ENCODE measurements at places on chromosomes 6 and 20.

DNA sequence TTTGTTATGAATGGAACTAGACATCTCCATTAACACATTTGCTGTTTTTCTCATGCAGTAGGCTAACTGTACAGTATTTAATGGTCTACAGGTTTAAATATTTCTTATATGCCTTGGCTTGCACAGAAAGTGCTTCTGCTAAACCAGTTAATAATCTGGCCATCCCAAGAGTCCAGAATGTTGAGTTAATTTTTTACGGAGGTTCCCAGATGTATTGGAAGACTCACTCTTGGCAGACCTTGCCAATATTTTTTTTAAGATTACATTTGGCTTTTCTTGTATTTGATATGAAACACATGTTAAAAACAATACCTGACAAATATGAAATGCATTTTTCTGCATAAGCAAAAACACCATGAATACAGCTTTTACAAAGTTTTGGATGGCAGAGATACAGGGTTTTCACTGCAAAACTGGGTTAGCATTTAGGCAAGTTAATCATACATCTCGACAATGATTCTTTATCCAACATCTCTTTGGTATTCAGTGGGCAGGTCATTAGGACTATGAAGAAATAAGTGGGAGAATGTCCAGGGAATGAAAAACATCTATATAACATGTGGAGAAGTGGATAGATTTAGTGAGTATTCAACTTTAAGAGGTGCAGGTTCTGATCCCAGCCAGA, 94.0 kb downstream of the SGK1 start:
- DNase-seq = no peak

DNA sequence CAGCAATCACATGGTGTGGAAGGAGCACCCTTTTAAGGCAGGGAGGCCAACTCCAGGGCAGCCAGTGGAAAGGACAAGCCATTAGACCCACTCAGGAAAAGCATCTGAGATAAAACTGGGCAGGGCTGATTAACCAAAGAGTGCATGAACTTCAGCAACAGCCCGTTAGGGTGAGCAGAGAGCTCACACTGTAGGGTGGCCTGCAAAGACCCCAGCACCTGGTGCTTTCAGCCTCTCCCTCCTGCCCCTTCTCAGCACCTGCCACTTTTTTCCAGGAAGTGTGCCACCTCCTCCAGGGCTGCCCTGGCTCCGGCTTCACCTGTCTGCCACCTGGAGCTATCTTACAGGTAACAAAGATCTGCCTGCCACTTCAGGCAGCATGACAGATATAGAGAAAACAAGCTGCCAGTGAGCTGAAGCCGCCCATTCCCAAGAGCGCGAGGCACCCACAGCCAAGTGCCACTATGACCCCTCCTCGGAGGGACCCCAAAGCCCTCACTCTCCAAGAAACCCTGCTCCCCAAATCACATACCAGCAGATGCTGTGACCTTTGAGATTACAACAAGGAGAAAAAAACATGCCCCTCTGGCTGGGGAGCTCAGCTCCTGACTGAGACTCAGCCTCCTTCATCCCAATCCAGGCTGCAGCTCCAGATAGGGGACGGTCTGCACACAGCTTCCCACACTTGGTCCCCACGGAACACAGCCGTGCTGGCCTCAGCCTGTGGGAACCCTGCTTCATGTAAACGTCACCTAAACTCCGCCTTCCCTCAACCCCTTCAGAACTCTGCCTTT, 71.2 kb downstream of the ABHD12 start:
- no peak for DNase-seq

DNA sequence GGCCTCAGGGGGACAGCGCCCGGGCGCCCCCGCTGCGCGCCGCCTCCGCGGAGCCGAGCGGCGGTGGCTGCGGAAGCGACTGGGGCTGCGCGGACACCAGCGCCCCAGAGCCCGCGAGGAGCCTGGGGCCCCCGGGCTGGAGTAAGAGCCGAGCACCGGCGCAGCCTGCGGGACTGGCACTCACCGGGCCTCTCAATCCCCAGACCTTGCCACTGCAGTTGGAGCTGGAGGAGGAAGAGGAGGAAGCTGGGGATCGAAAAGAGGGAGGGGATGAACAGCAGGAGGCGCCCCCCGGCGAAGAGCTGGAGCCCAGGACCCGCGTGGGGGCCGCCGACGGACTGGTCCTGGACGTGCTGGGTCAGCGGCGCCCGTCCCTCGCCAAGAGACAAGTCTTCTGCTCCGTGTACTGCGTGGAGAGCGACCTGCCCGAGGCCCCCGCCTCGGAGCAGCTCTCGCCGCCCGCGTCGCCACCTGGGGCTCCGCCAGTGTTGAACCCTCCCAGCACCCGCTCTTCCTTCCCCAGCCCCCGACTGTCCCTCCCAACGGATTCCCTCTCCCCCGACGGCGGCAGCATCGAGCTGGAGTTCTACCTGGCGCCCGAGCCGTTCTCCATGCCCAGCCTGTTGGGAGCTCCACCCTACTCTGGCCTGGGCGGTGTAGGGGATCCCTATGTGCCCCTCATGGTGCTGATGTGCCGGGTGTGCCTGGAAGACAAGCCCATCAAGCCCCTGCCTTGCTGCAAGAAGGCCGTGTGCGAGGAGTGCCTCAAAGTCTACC, 590 bp downstream of the RNF217 start:
- no peak for DNase-seq

DNA sequence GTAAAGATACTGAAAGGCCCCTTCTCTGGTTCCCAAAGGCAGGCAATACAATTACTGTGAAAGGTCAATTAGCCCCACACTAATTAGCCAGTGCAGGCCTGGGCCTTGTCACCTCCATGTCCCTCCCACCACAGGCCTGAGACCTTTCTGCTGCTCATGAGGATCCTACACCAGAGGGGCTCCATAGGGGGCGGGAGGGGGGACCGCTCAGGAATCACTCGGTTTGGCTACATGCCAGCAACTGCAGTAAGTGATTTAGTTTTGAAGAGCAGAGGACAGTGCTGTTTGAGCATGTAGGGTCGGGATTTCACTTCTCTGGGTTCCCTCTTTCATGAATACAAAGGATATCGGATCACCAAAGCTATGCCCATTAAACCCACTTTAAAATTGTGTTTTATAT, 455.6 kb downstream of the PRKN start:
- no peak for DNase-seq

GRCh38 chr20:12056839-12057238, 139.1 kb downstream of the BTBD3 start:
- DNase-seq = no peak

- no peak for DNase-seq
These were observed 15.0 kb upstream of the PRIM2 start for GRCh38 chr6:57302477-57302876.

DNA sequence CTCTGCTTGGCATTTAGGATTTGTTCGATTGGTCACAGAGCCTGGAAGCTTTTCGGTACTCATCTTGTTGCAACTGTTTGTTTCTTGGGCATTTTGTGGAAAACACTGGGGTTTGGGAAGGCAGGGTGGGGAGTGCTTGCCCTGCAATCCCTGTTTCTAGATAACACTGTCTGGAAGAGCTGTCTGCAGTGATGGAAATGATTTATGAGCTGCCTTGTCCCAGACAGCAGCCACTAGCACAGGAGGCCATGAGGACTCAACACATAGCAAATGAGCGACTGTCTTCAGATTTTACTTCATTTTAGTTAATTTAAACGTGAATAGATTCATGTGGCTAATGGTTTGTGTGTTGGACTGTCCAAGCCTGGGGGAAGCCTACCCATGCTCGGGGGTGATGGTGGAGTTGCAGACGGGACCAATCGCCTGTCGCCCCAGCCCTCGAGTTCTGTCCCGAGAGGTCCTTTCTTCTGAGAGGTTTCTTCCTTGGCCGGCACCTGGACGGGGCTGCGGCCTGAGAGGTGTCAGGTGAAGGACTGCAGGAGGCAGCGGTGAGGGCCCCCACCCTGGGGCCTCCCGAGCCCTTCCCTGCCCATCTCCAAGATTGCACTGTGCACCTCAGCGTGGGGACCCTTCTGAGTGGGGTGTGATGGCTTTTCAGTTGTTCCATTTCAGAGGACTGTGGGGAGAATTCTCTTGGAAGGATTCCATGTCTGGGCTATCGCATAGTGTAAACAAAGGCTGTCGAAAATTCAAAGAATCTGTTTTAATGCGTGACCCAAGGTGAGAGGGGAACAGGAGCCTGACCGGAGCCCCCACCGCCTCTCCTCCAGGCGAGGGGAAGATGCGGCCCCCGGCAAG, 55.4 kb downstream of the SMOC2 start:
- no peak for DNase-seq

Measured in stimulated activated CD8-positive, alpha-beta memory T cell treated with anti-CD3 and anti-CD28 coated beads, Interleukin-4, amount 100 ng/mL, for 24 hours (primary cell).